ENCODE measurements at places on chromosomes 3 and 15. TPM values are rescaled to one million over a fixed set of nuclear protein-coding genes. Genes with fewer than 3 reads are reported as not detected.

DNA sequence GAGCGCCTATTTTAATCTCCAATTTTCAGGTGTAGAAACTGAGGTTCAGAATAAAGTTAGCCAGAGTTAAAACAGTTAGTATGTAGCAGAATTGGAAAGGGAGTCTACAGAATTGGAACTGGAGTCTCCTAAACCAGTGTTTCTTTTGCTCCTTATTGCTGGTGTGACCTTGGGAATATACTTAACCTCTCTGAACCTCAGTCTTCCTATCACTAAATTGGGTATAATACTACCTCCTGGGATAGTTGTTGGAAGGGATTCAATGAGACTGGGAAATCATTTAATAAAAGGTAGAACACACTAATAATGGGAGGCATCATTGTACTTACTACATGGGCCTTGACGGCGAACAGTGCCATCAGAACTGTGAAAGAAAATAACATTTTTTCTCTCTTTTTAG is 55.1 kb downstream of the LPP start:
- no peaks in the 10 kb centered on the region for H3K27me3 ChIP-seq
- no peak overlapping the region for H3K4me3 ChIP-seq
- H3K27ac ChIP-seq = no peak overlapping the region

- H3K4me3 ChIP-seq = no peak overlapping the region
- H3K27ac ChIP-seq = no peak overlapping the region
- no peak for DNase-seq
These were observed 4.2 kb downstream of the RHCG start for GRCh38 chr15:89492111-89492641.

DNA sequence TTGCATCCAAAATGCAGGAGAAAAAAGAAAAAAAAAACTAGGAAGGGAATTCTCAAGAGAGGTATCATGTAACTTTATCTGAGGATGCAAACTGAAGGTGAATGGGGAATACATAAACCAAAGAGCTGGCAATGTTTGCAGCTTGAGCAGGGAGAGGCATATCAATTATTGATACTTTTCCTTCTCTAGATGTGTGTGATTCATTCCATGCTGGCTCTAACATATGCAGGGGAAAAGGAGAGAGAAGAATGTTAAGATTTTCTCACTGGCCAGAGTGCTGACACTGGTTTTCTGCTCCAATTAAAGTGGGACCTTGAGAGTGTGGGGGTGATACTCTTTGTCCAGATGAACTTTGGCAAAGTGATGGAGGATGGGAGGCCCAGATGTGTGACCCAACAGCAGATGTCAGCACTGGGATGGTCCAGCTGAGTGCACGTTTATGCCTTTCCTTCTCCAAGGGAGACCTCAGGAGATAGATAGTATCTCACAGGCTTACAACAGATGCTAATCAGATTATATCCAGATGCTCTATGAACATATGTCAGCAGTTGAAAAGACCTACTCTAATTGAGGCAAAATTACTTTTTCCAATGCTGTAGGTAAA is 50.0 kb upstream of the PSMD6 start:
- peak overlapping the region; percentile 22 for H3K27ac ChIP-seq
- no peak overlapping the region for H3K4me3 ChIP-seq
- peaks cover 6% of the 10 kb centered on the region for H3K4me1 ChIP-seq
- H3K36me3 ChIP-seq = no peaks in the 10 kb centered on the region
- H3K27me3 ChIP-seq = no peaks in the 10 kb centered on the region

- no peak for DNase-seq
- H3K27me3 ChIP-seq = no peaks in the 10 kb centered on the region
- H3K36me3 ChIP-seq = no peaks in the 10 kb centered on the region
These were observed 19.0 kb upstream of the PARP14 start for GRCh38 chr3:122661633-122662032.

NBEAL2 gene
- total RNA-seq = 23.6 TPM

DNA sequence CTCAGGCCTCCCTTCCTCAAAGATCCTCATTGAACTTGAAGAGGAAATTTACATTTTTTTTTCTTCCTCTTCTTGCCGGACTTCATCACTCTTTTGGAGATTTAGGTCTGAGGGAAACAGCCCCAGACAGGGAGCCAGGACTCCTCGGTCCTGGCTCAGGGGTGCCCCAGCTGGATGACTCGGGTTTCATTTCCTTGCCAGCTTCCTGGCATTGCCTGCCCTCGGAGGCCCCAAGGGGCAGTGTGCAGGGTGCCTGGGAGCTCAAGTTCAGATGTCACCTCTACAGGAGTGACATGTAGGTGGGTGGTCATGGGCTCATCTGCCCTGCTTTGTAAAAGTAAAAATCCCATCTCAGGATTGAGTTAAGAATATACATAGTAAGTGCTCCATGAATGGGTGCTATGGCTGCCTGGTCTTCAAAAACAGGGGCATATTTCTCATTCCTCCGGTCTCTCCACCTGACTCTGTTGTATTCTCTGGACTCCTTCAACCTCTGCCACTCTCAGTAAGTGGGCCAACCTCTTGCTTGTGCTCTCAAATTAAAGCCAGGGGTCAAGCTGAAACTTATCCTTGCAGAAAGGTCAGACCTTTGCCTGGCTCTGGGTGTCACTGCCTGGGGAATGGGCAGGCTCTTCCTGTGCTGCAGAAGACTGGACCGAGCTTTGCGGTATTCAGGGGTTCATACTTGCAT is 51.8 kb downstream of the SMAD6 start:
- H3K4me3 ChIP-seq = no peak overlapping the region
- H3K27ac ChIP-seq = no peak overlapping the region
- H3K36me3 ChIP-seq = no peaks in the 10 kb centered on the region
- H3K4me1 ChIP-seq = peaks cover 32% of the 10 kb centered on the region
- no peak for DNase-seq

DNA sequence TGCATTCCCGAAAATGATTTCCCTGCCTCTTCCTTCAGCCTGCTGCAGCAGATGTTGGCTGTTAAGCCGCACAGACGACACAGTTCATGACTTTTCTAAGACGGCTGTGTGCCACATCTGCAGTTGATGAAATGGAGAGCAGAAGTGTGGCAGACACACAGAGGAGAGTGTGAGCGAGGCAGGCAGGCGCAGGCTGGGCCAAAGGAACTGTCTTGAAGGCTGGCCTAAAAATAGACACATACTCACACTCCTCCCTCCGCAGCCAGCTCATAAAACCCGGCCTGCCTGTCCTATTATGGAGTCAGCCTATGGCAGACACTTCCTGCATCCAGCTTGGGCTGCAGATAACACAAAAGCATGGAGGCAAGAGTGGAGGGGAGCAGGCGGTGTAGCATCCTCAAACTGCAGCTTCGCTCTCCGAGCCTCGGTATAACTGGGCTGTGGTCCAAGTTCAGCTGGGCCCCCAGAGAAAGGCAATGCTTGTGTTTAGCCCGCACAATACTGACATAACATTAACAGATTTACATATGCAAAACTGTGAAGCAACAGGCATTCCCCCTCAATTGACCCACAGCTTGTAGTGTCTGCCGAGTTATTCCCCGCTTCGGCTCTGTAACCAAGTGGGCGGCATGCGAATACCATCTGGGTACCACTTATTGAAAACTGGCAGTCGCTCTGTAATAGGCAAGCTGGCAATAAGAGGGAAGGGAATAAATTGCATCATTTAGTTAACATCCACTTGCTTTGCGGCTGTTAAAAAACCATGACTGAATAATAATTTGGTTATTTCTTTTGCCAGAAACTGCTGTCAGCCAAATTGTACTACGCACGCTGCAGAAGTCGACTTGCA is 40.8 kb downstream of the FOXP1 start:
- no peaks in the 10 kb centered on the region for H3K36me3 ChIP-seq
- H3K27me3 ChIP-seq = no peaks in the 10 kb centered on the region
- peak overlapping the region; percentile 70 for H3K27ac ChIP-seq
- no peak overlapping the region for H3K4me3 ChIP-seq
- peaks cover 26% of the 10 kb centered on the region for H3K4me1 ChIP-seq
